Stimulated activated CD8-positive, alpha-beta memory T cell treated with anti-CD3 and anti-CD28 coated beads, Interleukin-15, amount 100 ng/mL, for 48 hours (primary cell): ENCODE measurements at places on chromosomes 6 and 20.

- DNase-seq: no peak
Measured at GRCh38 chr20:19816386-19816785, 58.3 kb downstream of the RIN2 start.

GRCh38 chr20:1783245-1783644 is 112.0 kb upstream of the SIRPA start:
- no peak for DNase-seq

DNA sequence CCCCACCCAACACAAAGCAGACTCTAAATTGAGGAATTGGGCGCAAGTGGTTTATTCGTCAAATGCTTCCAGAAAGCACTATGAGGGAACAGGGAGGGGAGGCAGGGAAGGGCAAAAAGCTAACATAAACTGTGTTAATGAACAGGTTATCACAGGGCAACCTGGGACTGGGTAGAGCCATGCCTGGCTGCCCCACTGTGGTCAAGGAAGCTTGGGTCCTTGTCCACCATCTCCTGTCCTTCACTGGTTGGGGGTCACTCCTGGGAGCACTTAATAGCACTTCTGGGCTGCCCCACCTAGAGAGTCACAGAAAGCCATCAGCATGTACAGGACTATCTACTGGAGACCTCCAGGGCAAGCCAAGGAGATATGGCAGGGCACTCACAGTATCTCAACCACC is 102.3 kb downstream of the LINC00237 start:
- DNase-seq: no peak

GRCh38 chr6:56445818-56446217 is 196.9 kb downstream of the DST start:
- DNase-seq: no peak

DNA sequence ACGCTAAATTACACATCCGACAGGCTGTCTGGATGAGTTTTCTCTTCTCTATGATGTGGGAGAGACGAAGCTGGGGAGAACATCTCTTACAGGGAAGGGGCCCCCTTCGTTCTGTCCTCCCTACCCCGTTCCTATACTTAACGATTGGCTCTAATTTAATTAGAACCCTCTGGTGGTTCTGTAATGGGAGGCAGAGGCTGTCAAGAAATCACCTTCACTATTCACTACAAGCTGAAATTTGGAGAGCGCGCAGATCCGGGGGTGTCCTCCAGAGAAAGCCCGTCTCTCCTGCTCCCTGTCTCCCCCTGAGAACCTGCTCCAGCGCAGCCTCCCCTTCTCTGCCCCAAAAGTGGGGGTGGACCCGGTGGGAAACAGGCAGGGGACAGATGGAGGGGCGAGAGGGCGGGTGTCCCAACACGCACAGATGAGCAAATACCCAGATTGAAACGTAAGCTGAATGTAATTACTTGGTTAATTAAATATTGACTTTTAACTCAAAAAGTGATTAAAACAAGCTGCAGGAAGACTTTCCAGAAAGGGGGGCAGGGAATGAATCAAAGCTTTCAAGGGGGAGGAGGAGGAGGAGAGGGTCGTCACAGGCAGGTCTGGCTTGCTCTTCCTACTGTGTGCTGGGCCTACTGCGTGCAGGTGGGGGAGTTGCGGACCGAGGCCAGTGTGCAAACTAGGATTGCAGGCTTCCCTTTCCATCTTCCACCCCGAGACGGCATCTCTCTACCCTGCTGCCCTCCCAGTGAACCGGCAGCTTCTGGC is 1.3 kb downstream of the SULF2 start:
- DNase-seq: no peak

DNA sequence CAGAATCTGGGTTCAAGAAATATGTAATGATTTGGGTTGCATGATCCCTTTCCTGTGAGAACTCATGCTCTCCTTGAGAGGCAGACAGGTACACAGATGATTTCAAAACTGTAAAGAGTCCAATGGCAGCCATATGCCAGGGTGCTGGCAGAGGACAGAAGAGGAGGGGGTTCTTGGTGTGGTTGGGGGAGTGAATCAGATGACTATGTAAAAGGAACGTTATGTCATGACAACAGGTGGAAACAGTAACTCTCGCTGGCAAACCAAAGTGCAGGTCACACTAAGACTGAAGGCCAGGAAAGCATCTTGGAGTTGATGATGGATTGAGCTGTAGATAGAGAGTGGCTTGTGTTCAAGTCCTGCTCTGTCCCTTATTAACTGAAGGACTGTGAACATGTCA is 20.3 kb downstream of the OR2A4 start:
- DNase-seq: no peak

- DNase-seq: no peak
Measured at GRCh38 chr6:133410638-133411435, 169.7 kb downstream of the EYA4 start.
